Activated naive CD4-positive, alpha-beta T cell (primary cell): ENCODE measurements at places on chromosomes 1 and 21.

DNA sequence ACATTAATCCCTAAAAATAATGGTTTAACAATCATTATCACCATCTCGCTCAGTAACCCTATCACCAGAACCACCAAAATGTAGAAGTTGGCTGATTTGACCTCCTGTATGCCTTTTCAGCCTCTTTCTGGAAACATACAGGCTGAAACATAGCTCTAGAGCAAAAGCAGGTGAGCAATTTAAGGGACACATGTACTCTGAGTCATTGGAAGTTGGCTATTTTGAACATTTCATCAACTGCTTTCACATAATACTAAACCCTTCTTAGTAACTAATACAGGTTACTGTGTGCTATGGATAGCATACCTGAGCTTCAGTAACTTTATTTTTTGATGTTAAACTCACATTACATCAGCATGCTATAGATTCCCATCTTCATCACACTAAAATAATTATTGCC is 19.8 kb upstream of the DDAH1 start:
- no peak for DNase-seq

DNA sequence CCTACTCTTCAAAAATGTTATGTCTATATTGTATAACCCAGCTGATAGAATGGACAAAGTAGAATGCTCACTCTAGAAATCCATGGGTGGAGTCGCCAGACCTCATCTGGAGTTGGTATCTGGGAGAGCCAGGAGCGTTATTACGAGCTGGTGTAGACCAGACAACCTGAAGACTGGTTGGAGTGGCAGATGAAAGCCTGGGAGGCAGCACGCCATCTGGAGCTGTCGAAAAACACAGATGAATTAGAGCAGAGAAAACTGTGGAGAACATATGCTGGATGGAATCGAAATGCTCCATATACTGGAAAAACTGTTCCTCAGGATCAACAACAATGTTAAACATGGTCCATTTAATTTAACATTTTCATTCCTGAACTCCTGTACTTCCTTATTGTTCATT is 333.6 kb downstream of the KCTD3 start:
- no peak for DNase-seq

DNA sequence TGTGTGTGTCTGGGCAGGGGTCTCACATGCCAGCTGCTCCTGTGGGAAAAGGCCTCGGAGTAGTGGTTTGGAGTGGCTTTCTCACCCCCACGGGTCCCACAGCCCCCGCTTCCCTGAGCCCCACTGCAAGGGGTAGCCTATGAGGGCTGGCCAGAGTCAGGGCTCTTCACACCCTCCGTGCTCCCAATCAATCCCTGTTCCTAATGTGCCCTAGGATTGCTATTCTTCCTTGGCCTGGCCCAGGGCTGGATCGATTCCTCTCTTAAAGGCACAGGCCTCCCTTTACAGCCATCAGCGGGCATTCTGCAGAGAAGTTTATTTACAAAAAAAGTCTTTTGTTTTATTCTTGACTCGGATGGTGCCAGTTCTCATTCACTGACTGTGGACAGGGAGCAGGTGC is 19.3 kb upstream of the ACTL8 start:
- DNase-seq, result no peak

GRCh38 chr1:173341307-173341706 is 134.2 kb upstream of the TNFSF4 start:
- no peak for DNase-seq

DNA sequence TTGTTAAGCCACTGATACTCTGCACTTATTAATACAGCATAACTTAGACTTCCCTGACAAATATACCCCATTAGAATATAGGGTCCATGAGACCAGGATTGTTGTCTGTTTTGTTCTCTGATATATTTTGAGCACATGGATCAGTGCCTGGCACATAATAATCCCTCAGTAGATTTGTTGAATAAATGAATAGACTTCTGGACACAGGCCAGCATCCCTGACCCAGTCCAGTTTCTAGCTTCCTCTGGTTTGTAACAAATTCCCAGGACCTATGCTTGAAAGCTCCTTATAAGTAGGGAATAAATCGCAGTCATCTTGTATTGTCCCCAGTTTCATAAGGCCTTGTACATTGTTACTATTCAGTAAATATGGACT is 58.2 kb upstream of the GADD45A start:
- DNase-seq, result no peak

DNA sequence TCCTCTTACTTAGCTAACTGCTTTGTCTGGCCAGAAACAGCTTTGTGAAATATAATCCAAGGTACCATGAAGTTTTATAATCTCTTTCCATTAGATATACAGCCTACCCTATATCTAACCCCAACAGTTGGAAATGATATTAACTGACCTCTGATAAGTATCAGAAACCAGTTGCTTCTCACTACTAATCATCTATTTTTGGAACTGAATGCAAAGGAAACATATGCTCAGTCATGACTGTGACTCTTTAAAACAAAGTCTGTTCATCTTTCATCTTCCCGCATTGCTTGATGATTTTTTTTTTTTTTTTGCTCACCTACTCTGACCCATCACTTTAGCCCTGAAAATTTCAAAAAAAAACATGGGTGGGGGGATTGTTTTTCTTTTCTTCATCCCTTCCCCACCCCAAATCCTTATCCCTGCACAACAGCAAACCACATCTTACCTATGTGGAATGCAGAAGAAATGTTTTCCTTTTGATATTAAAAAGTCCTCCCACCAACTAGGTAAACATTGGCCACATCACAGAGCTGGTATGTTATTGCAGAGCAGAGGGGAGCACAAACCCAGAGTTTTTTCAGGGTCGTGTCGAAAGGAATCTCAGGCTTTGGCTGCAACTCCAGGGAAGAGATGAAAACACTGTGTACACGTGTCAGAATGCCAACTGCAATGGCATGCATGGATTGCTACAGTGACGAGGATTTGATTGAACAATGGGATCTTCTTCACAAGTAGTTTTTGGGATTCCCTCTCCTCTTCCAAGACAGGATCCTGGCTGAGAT is 137.3 kb downstream of the SLC30A10 start:
- DNase-seq, result no peak

DNA sequence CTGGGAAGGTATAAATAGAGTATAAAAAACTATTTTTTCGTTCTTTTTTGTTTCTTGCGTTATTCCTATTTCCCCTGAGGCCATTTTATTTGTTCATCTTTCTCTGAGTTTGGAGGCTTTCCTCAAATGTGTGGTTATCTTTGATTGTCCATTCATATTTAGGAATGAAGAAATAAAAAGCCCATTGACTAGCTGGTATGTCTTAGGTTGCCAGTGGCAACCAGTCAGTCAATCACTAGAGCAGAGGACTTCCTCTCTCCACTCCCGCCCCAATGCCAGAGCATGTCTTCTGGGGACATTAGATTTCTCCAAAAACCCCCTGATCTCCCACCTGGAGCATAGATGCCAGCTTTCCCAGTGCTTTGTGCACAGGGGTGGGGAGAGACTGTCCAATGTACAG is 20.7 kb upstream of the FOXE3 start:
- no peak for DNase-seq

DNA sequence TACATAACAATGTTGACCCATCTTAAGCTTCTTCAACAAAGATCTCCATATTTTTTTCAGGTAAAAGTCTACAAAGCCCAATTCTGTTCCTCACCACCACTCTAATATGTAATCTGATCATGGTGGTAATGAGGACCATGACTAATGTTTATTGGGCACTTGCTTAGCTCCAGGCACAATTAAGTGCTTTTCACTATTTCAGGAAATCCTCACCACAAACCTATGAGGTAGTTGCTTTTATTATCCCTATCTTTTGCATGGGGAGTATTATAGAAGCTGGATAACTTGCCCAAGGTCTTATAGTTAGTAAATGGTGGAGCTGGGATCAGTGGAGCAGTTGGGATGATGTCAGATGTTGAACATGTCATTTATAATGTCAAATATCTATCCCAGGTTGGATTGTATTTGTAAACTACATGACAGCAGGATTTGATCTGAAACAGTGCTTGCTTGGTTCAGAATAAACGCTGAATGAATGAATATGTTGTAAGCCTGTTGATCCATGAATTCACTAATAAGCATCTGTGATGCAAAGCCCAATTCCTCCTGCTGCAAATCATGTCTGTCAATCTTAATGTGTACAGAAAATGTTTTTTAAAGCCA is 283.3 kb upstream of the ST6GALNAC5 start:
- no peak for DNase-seq

- no peak for DNase-seq
Measured at GRCh38 chr1:18015719-18016118, 91.9 kb upstream of the IGSF21 start.

GRCh38 chr1:116795482-116795829 is 41.2 kb downstream of the CD2 start:
- no peak for DNase-seq

- DNase-seq, result no peak
Measured at GRCh38 chr1:56617141-56617540, 28.0 kb upstream of the PRKAA2 start.

GRCh38 chr1:22075718-22076117 is 23.2 kb downstream of the CDC42 start:
- DNase-seq, result no peak

DNA sequence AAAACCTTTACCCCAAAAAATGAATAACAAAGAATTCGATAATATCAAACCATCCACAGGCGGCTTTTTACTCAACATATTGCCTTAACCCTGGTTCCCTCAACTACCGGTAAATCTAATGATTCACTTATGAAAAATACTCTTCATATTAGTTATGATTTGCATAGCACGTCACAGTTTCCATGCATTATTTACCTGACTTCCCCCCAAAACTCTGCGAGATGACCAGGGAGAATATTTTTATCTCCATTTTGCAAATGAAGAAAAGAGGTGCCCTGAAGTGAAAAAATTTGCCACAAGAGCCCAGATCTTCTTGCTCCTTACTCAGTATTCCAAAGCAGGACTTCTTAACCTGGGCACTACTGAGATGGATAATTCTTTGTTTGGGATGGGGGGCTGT is 2.9 kb downstream of the JAK1 start:
- no peak for DNase-seq

- no peak for DNase-seq
Measured at GRCh38 chr1:8671306-8671917, 146.0 kb downstream of the RERE start.

DNA sequence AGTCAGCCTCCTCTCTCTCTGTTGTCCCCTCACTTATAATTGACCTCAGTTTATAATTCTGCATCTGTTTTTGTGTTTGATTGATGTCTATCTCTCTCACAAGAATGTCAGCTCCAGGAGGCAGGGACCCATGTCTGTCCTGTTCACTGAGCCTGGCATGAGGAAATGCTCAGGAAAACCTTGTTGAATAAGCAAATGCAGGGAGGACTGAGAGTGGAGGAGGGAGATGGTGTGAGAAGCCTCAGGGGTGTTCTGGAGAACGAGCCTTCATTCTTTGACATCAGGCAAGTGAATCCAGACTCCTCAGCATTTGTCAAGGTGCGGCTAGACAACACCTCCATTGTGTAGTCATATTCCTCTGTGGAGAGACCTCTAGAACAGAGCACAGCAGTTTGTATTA is 45.5 kb downstream of the MAN1C1 start:
- DNase-seq, result no peak

DNA sequence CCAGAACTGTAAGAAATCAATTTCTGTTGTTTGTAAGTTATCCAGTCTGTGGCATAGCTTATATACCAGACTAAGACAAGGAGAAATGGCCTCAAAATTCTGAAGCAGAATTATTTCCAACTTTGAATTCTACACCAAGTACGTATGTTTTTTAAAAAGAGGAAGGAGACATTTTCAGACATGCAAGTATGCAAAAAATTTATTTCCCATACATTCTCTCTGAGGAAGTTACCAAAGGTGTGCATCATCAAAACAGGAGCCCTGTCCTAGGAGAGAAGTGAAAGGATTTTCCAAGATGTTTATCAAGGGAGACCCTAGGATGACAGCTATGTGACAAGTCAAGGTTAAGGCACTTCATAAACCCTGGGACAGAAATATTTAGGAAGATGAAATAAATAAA is 49.3 kb upstream of the RABGAP1L start:
- no peak for DNase-seq

GRCh38 chr21:44399151-44399954 is 45.9 kb downstream of the TRPM2 start:
- DNase-seq, result no peak

GRCh38 chr1:235011599-235012435 is 116.8 kb downstream of the TOMM20 start:
- DNase-seq, result peak; percentile 84

DNA sequence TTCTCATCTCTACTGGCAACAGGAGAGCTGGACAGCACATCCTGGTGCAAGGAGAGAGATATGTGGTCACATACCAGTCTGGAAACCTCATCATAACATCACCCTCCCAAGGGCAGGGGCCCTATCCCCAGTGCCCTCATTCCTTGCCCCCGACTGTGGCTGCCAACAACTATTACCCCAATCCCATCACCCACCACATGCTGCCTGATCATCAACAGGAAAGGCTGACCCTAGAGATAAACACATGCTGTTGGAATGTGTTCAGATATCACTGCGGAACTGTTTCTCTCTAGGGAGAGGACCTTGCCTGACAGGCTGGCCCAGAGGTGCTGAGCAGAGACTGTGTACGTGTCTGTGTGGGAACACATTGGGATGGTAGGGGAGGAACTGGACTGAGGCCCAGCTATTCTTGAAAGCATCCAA is 4.5 kb upstream of the INKA2 start:
- DNase-seq, result no peak

DNA sequence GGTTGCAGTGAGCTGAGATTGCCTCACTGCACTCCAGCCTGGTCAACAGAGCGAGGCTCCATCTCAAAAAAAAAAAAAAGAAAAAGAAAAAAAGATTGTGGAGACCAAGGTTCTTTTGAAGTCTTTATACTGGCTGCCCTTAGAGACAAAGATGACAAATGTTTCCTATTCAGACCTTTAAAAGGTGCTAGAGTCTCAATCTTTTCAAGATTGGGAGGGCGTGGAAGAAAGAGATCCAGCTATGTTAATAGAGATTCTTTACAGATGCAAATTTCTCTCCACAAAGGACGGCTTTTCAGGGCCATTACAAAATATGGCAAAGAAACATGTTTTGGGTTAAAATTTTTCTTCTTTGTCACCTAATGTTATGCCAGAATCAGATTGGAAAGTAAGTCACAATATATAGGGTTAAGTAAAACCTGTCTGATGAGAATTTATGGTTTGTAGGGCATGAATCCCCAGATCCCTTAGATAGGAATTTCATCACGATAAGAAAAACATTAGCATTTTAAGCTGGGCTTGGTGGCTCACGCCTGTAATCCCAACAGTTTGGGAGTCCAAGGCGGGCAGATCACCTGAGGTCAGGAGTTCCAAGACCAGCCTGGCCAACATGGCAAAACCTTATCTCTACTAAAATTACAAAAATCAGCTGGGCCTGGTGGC is 13.0 kb upstream of the MORC3 start:
- DNase-seq, result no peak
